Activated naive CD4-positive, alpha-beta T cell treated with Interleukin-2 at 50 U/mL for 16 hours (primary cell): ENCODE measurements at places on chromosomes 5 and 9.

DNA sequence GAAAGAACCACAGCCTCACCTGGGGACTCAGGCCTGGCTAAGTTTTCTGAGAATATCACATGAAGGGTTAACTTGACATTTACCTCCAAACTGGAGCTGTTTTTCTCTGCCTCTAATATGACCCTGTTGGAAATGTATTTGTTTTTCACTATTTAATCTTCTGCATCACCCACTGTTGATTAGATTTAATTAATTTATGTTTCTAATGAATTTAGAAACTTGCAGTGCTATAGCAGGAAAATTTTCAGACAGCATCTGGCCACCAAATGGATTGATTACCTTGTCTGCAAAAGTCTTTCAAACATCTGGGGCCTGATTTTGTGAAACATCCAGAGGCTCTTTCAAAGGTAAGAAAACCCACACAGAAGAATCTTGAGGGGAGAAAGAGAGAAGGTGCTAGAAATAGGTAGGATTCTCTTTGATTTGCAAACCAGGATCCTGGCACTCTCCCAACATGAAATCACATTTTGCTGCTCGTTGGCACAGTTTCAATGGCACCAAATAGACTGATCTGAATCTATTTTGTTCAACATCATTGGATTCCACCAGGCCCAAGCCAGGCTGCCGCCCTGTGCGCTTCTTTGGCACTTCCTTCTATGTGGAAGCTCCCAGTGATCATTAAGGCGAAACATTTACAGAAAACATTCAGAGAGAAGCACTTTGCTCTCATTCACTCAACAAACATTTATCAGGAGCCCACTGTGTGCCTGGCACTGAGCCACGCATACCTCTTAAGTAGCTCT is 157.3 kb downstream of the PPP2R2B start:
- DNase-seq, result no peak

DNA sequence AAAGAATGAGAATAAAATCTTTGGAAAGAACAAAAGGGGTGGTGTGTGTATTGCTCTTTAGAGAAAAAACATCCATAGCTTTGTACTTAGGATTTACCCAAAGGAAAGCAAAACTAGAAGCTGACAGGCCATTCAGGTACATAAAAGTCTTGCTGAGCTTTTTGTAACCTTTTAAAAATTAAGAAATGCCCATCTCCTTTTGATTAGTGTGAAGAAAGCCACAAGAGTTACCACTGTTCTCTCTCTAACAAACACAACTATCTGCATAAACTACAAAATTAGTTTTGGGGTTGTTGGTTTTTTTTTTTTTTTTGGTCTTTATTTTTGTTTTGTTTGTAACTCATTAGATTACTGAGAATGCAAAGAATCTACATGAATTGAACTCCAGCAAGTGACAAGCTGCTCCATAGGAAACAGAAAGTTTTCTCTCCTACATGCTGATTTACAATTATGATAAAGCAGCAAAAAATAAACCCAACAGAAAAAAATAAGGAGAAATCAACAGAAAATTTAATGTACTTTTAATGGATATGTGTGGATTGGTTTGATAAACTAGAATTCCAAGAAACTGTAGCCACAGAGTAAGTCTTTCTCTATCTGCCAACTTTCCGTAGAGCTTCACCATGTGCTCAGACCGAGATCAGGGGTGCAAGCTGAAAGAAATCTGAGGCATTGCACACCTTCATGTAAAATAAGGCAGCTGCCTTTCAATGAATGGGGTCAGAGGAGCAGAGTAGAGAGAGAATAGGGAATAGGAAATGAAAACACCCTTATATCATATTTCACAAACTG is 12.3 kb downstream of the BAAT start:
- no peak for DNase-seq

DNA sequence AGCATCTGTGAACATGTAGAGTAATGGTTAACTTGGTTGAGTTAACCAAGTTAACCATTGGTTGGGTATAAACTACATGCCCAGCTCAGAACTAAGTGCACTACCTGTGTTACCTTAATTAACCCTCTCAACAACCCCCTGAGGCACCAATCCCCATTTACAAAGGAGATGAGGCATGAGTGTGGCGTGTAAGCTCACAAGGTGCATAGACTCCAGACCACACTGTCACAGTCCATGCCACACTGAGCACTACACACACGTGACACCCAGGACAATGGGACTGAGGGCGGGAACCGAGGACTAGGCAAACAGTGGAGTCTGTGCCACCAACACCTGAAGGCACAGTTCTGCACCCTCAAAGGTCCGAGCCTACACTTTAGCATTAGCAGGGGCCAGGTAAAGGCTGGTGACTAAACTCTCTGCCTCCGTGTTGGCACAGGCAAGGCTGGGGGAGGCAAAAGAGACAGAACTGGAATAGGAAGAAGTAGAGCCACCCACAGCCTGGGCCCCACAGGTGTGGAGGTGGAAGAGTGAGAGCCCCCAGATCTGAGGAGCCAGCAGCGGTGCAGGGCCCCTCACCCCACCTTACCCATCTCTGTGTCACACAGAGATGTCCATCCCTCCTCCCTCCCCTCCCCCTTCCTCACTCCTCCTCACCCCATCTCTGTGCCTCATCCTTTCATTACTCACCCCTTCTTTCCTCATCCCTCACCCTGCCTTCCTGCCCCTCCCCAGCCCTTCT is 2.2 kb upstream of the DNAJB5 start:
- no peak for DNase-seq

- DNase-seq, result no peak
Observed at GRCh38 chr9:99828054-99828416, 6.3 kb downstream of the NR4A3 start.

DNA sequence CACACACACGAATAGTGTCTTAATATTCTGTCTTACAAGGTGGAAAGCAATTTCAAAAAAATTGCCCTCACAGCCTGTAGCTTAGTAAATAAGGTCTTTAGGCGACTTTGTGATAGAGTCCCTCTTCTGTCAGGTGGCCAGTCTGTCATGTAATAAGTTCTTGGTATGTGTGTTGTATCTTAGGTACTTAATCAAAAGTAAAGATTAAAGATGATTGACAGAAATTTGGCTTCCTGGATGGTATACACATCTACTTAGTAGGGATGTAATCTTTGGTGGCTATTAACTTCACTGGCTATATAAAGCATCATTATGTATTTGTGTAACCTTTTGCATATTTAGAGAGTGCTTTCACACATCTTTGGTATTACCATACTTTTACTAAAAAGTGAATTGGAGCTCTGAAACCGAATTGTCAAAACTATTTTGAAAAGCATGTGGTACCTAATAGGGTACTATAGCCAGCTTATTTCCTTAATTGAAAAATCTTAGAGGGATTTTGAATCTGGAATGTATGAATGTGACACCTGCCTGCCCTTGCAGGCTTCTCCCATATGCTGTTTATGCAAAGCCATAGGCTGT is 3.4 kb downstream of the G3BP1 start:
- no peak for DNase-seq

GRCh38 chr5:10310066-10310779 is 2.5 kb upstream of the CMBL start:
- DNase-seq, result no peak

DNA sequence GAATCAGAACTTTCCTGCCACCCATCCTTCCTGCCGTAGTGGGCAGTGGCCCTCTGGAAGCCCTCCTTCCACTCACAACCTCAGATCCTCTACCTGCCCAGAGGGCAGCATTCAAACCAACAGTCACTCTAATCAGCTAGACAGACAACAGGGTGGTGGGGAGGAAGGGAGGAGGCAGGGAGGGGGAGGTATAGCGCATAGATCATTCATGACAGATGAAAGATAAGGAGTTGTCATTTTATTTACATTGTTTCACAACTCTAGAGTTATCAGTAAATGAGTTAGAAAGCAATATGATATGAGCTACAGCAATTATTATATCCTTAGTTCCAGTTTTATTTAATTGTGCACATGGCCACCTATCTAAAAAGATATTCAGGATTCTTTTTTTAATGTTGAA is 852 bp downstream of the IL9 start:
- DNase-seq, result no peak

- no peak for DNase-seq
Observed at GRCh38 chr5:134920848-134921575, 16.1 kb downstream of the PCBD2 start.

DNA sequence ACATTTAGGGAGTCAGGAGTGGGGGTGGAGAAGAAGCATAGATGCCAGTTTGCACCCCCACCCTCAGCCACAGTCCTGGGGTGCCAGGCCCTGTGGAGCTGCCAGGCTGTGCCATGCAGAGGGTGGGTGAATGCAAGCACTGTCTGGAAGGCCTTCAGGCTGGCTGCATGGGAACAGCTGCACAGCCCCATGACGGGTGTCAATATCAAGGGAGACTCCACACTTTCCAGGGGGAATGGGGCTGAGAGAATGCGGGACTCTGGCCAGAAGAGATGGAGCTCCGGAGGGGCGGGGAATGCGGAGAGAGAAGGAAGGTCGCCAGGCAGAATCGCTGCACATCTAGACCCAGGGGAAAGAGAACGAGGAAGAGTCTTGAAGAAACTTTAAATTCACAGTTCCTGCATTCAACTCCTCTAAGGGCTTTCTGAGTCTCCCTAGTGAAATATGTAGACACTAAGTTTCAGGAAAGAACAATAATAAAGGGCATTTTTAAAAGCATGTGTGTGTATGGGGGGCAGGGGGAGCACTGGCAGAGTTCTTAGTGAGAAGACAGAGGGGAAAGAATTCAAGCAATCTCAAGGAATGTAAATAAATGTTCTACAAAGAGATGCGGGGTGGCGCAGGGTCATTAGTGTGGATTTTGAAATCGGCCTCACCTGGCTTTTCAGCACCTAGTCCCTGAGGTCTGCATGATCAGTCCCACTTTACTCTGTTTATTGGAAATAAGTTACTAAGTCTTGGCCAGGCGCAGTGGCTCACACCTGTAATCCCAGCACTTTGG is 59.1 kb downstream of the BOD1 start:
- no peak for DNase-seq

DNA sequence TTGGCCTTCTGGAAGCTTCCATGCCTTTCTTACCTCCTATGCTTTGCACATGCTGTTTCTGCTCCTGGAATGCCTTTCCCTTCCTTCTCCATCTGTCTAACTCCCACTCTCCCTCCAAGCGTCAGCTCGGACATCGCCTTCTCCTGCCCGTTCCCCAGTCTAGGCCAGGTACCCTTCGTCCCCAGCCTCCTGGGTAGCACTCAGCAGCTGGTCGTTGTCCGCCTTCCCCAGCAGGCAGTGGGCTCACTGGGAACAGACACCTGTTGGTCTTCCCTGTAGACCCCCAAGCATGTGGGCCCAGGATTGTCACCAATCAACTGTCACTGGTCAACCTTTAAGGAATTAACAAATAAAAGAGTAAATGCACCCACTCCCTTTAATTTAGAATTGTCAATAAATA is 202.2 kb downstream of the RGS3 start:
- no peak for DNase-seq

DNA sequence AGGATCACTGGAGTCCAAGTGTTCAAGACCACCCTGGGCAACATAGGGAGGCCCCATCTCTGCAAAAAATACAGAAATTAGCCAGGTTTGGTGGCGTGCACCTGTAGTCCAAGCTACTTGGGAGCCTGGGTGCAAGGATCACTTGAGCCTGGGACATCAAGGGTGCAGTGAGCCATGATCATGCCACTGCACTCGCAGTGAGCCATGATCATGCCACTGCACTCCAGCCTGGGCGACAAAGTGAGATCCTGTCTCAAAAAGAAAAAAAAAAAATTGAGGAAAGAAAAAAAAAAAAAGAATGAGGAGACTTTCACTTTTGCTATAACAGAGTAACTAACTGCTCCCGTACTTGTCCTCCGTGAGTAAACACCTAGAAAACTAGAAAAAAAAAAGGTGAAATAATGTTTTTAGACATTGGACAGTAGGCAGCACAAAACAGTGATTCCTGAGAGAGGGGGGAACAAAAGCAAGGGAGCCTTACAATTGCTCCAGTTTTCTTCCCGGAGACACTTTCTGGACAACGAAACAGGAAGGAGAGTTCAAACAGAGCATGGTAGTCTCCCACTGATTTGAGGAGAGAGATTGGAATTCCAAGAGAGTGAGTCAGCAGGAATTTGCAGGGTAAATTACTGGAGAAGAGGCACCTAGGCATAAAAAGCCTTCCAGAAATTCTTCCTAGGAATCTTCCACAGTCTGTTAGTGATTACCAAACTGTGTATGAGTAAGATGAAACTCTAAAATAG is 6.9 kb upstream of the ZBTB5 start:
- no peak for DNase-seq

GRCh38 chr5:143319437-143320227 is 83.9 kb downstream of the NR3C1 start:
- no peak for DNase-seq

GRCh38 chr9:129542741-129543140 is 78.2 kb downstream of the C9orf50 start:
- DNase-seq, result no peak

DNA sequence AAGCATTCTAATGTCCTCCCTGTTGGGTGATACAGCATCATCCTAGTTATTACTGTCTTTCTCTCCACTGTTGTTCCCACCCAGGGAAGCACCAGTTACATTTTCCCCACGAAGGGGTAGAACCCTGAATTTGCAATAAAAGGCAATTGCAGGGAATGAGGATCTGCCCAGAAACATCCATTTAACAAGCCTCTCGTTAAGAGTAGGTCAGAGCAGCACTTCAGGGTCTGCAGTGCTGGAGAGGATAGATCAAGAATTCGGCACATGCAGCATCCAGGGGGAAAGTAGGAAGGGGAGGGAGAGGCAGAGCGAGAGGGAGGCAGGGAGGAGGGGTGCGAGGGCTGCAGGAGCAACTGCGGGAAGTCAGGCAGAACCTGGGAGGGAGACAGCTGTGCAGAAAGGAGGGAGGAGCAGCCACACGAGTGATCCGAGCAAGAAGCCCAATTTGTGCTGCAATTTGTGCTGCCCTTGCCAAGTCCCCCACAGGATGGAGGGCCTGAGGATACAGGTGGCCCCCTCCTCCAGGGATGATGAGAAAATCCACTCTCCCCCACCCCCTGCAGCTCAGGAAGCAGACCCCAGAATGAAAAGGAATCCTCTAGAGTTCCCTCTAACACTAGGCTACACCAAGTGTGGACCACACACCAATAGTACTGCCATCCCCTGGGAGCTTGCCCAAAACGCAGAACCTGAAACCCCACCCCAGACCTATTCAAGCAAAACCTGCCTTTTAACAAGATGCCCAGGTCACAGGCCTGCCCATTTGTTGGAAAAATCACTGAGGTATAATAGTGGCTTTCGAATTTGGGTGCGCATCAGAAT is 62.2 kb downstream of the EPB41L4B start:
- no peak for DNase-seq

- DNase-seq, result no peak
Observed at GRCh38 chr9:72923077-72923476, 29.8 kb downstream of the ALDH1A1 start.

DNA sequence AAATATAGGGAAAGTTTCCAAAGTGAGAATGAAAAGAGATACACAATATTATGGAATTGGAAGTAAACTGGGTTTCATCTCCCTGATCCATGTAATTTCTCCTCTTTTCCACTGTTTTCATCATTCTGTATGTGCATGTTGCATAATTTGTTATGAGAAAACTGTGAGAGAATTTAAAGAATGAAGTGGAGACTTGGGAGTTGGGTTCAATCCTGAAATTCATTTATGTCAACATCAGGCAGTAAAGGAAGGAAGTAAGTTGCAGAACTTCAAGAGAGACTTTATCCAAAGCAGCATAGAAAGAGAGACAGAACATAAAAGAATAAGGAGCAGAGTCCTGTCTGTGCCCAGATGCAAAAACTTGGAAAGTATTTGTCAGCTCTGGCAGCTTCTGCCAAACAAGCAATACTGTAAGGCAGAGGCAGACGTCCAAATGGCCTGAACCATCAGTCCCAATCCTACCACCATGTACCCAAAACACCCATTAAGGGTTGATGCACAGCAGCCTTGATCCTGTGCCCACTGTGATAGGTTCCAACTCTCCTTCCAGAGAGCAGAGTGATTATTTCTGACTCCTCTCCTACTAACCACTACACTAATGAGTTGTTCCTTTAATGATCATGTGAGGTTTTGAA is 425.3 kb upstream of the CDH6 start:
- no peak for DNase-seq

GRCh38 chr9:135701959-135702721 is at the start of gene KCNT1:
Gene KCNT1 (plus strand): TSS chr9:135702185. CDS start chr9:135702259, 74 bp downstream.
- DNase-seq, result peak; percentile 52
